Gastrocnemius medialis (tissue), 4 donors: ENCODE measurements at places on chromosomes 6 and 20.

- no peak for DNase-seq
These were observed 65.6 kb upstream of the PHACTR2 start for GRCh38 chr6:143612186-143612585.

DNA sequence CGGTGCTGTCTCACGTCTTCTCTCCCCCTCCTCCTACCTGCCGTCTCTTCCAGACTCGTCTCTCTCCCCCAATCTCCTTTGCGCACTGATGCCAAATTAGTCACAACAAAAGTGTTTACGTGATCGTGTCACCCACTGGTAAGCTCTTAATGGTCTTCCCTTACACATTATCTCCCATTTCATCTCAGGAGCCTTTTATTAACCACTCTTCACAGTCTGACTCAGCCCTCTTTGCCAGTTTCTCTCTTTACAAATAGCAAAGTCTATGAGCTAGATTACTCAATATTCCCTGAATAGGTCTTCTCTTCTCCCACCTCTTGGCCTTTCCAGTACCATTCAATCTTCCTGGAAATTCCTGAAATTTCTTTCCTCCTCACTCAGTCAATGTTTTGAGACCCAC lies 247.0 kb downstream of the ESR1 start:
- DNase-seq = no peak

DNA sequence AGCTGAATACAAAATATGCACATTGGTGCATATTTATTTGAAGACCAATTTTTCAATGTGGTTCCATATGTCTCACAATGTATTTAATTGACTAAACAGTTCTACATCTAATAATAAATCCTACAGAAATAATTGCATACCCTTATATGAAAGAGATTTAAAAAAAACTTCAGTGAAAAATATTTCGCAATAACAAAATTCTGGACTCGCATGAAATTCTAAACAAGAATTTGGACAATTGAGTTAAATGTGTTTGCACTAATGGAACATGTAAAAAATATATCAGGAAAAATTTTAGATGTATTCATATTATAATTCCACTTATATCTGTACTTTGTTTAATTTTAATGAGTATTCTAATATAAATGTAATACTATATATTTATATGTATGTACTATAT lies 1003.1 kb downstream of the EYS start:
- no peak for DNase-seq

GRCh38 chr6:40166963-40167362 lies 232.7 kb upstream of the MOCS1 start:
- no peak for DNase-seq

DNA sequence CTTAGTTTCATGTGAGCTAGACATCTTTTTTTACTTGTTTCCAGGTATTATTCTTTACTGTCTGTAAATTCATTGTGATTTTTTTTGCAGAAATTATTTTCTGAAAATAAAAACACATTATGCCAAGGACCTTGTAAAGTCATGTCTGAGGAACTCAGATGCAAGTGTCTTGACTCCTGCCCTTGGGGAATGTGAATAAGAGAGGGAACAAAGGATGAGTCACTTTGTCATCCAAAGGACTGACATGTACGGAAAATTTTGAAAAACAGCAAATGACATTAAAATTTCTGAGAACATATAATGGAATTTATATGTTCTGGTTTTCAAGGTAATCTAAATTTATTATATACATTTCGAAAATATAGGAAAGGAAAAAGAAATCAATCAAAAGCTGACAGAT lies 660.4 kb downstream of the CD109 start:
- DNase-seq = no peak

- no peak for DNase-seq
These were observed 42.5 kb downstream of the SPDEF start for GRCh38 chr6:34513646-34514045.

DNA sequence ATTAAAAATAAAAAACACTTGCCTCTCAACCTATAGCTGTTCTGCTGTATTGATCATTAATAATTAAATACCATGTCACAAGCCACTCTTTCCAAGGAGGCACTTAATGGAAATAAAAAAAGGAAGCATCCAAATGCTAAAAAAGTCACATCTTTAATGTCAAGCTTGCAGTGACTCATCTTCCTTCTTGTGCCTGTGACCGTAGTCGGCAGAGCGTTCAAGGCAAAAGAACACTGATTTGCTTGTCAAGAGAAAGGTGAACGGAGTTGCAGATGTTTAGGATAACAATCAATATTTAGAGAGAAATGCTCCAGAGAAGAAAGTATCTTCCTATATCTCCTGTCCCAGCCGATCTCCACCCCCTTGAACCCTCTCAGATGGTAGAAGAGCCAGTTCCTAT lies 341.0 kb upstream of the OPRM1 start:
- no peak for DNase-seq

DNA sequence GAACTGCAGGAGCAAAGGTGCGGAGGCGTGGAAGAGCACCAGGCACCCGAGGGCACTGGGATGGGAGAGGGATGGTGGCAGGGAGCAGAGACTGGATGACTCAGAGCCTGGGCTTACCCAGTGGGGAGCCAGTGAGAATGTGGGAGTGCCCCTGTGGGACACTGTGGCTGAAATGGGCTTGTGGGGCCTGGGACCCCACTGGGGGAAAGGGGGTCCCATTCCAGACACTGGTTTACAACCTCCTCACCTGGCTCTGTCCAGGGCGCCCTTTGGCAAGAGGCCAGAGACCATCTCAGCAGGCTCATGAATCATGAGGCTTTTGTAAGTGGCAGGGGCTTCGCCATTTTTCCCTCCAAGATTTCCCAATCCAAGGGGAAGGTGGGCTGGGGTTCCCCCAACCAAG lies 124.0 kb upstream of the MAFB start:
- DNase-seq = no peak

DNA sequence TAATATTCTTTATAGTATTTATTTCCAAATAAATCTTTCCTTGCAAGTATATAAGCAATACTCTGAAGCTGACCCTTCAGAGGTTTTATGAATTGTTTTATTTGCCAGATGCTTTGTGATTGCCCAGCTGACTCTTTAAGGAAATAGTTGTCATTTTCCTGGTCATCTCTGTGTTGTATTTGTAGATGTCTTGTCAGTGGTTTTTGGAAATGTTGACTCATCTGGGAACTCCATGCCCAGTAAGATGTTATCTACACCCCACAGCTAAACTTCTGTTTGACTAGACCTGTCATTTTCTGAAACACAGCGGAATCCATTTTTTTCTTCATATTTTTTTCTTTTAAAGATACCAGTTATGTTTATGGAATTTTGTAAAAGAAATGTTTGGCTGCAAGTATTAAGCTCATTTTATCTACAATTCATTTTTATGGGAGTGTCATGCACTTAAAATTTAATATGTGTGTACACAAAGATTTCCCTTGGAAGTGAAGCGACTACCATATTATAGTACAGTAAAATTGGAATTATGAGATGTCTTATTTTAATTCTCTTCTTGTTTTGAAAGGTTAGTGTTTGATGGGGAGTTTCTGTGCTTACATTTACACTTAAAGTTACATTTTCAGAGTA lies 491.0 kb downstream of the NKAIN2 start:
- no peak for DNase-seq

- no peak for DNase-seq
These were observed 88.3 kb downstream of the SSR1 start for GRCh38 chr6:7224731-7225130.

GRCh38 chr6:149235130-149235561 lies 82.4 kb upstream of the TAB2 start:
- no peak for DNase-seq

- no peak for DNase-seq
These were observed 82.9 kb upstream of the MPC1 start for GRCh38 chr6:166465671-166466087.

GRCh38 chr20:32207626-32208498 lies at the start of the genes PLAGL2 and POFUT1:
PLAGL2 (minus strand) TSS chr20:32207743; CDS start chr20:32202178, 5,565 bp downstream.
POFUT1 (plus strand) TSS chr20:32207880; CDS start chr20:32207942, 62 bp downstream.
- DNase-seq = peak; percentile 84

DNA sequence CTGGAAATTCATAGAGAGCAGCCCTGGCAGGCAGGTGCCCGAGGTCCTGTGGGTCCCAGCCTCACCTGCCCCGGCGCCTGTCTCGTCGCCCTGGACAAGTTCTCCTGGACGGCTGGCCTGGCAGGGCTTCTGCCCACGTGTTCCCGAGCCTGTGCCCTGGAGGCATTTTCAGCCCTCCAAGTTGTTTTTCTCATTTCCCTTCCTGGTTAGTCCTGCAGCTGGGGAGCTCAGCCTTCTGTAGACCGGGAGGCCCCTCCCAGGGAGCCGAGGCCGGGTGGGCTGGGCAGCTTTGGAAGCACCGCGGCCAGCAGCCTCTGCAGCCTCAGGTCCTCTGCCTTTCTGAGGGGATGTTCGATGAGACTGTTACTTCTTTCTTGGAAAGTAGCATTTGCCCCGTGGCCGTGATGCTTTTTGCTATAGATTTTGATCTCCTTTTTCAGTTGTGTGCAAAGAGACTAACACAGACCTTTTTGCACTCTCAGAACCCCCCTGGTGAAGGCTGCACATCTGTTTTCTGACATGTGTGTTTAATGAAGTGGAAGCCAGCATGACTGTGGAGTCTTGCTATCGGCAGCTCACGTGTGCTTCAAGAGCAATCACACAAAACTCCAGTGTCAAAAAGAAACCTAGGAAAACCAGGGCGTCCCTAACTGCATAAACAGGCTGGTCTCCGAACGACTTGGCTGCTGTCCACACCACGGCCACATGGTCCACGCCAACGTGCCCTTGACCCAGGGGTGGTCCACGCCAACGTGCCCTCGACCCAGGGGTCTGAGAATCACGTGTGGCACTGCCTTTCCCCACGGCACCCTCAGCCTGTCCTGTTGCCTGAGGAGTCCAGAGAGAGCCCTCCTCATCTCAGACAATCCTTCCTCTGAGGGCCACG lies 207.5 kb downstream of the SMOC2 start:
- no peak for DNase-seq

- DNase-seq = peak; percentile 31
These were observed 3.5 kb downstream of the TGM3 start for GRCh38 chr20:2299301-2299700.

- no peak for DNase-seq
These were observed 173.5 kb downstream of the DLL1 start for GRCh38 chr6:170117111-170117972.

- DNase-seq = no peak
These were observed 306.9 kb upstream of the ADGRB3 start for GRCh38 chr6:68328156-68328555.

GRCh38 chr20:10309326-10309725 lies 90.7 kb downstream of the SNAP25 start:
- DNase-seq = no peak

- no peak for DNase-seq
These were observed 53.5 kb downstream of the TRPC4AP start for GRCh38 chr20:35039146-35039545.

GRCh38 chr20:51384875-51385274 lies 157.6 kb downstream of the NFATC2 start:
- no peak for DNase-seq

GRCh38 chr6:44185953-44186634 lies 27.5 kb downstream of the CAPN11 start:
- no peak for DNase-seq

DNA sequence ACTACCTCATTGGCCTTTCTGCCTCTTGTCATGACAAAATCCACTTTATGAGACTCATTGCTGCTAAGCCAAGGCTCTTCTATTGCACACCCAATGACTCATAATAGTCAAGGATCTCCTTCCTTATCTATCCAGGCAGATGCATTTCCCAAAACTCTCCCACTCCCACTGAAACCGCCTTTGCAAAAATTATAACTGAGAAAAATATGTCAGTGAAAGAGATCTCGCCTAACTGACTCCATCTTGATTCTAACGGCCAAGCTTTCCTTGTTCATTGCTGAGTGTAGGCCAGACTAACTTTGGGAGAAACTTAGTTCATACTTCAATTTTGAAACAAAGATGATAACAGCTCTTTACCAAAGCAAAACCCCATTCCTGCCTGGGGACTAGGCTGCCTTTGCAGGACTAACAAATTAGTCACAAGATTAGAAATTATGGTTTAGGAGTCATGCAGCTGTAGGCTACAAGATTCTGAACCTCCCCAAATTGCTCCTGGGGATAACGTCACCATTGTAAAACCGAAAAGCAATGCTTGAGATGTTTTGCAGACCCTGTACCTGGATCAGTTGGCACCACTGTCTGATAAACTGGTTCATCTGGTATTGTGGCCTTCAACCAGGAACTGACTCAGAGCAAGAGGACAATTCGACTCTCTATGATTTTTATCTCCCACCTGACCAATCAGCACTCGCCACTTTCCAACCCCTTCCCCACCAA lies 47.1 kb downstream of the HAO1 start:
- DNase-seq = no peak

DNA sequence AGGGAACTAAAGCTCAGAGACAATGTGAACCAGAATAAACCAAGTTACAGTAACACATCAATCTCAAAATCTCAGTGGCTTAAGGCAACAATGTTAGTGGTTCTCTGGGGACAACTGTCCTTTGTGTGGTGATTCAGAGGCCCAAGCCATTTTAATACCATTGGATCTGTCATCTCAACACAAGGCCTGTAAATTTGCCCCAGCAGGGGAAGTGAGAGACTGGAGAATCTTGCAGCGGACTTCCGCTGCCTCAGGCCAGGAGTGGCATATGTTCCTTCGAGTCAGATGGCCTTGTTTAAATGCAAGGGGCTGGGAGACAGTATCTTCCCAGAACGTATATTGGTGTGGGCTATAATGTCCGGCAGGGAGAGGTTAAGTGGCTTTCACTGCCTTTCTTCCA lies 126.0 kb downstream of the CD83 start:
- no peak for DNase-seq

- DNase-seq = no peak
These were observed 41.1 kb downstream of the CNR1 start for GRCh38 chr6:88124925-88125557.

DNA sequence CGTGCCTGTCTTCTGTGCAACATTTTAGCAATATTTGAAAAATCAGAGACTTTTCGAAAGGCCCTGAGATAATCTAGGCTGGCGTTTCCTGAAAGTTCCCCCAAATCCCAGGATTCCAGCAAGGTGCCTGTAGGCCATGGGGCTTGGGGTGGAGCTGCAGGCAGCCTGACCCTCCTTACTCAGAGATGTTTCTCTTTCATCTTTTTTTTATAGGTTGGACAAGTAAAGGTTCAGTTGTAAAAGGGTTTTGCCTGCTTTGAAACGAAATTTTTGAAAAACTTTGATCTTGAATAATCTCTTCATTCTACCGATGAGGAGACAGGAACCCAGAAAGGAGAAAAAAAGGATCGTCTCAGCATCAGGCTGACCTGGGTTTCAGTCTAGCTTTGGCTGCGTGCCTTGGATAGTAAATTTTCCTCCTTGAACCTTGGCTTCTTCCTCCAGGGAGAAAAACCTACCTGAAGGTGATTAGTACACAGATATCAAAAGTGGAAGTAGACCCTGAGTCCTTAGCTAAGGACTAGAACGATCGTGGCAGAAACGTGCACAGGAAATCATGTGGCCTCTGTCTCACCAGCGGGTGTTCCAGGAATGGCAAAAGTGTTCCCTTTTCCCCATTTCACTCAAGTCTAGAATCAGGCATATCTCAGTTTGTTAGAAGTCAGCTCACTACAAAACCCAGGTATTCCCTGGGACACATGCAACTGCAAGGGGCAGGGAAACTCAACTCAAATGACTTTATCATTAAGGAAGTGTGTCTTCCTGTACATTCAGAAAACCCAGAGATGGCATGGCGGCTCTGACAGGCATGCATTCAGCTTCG lies 128.2 kb upstream of the PTPN1 start:
- DNase-seq = no peak

GRCh38 chr6:24807584-24807983 lies 8.9 kb upstream of the ARMH2 start:
- DNase-seq = no peak

- peak; percentile 54 for DNase-seq
These were observed 746 bp downstream of the NUP153 start for GRCh38 chr6:17705778-17706579.

GRCh38 chr20:20173254-20173653 lies 120.9 kb downstream of the CFAP61 start:
- no peak for DNase-seq

GRCh38 chr20:38790200-38791053 lies 15.1 kb upstream of the PPP1R16B start:
- DNase-seq = no peak
